ENCODE measurements at places on chromosomes 7 and 10.

- no peak for DNase-seq
Observed at GRCh38 chr10:44030132-44030531, 354.8 kb downstream of the CXCL12 start.

DNA sequence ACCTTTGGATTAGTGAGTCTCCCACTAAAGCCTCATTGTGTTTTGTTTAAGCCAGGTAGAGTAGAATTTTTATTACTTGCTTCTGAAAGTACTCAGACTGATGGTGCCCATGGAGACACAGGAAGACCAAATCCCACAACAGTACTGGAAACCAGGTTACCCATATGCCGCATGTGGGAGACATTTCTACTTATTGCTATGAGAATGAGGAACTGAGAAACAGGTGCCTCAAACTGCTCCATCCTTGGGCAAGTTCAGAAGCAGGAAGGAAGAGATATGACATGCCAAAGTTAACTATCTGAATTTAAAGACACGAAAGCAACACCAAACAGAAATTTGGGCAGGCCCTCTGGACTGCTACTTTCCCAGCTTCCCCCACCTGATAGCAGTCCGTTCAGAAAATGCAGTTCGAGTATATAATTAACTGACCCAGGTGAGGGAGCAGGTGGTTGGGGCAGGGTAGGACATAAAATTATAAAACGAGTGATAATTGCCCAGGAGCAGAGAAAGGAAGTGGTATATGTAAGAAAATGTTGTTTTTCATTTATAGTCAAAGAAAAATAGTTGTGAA lies 382.3 kb upstream of the MTPN start:
- no peak for DNase-seq

- DNase-seq, result no peak
Observed at GRCh38 chr10:78726171-78726570, 342.6 kb upstream of the ZMIZ1 start.

DNA sequence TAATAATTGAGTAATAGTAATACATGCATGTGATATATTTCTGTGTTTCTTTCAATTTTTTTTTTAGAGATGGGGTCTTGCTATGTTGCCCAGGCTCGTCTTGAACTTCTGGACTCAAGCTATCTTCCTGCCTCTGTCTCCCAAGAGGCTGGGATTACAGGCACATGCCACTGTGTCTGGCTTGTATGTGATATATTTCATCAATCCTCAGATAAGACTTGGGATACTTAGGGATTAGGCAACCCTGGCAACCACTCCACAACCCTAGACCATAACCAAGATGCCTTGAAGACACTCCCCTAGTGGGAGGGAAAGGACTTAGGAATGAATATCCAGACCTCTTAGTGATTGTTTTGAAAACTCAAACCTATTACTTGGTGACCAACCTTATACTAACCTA lies 154.8 kb downstream of the CCDC3 start:
- no peak for DNase-seq

DNA sequence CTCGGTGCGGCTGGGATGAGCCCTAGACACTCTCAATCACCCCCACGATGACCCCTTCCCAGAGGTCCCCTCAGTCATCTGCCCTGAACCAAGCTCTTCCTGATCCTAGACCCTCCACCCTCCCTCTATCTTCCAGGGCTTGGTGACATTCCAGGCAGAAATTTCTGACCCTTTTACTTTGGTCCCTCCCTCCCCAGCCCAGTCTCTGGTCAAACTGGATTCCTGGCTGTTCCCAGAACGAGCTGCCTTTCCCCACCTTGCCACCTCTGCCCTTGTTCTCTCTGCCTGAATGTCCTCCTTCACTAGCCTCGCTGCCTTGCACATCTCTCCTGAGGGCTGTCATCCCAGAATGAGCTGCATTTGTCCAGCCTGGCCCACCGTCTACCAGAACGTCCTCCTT lies 1.3 kb upstream of the CLDN4 start:
- no peak for DNase-seq

GRCh38 chr7:104926601-104927041 lies 87.4 kb upstream of the KMT2E start:
- no peak for DNase-seq

Measured in cerebellar nuclear complex (tissue), 1 donor.